Psoas muscle (tissue), 8 donors: ENCODE measurements at places on chromosomes 6 and 20. TPM values are rescaled to one million over a fixed set of nuclear protein-coding genes. Genes with fewer than 3 reads are reported as not detected.

DNA sequence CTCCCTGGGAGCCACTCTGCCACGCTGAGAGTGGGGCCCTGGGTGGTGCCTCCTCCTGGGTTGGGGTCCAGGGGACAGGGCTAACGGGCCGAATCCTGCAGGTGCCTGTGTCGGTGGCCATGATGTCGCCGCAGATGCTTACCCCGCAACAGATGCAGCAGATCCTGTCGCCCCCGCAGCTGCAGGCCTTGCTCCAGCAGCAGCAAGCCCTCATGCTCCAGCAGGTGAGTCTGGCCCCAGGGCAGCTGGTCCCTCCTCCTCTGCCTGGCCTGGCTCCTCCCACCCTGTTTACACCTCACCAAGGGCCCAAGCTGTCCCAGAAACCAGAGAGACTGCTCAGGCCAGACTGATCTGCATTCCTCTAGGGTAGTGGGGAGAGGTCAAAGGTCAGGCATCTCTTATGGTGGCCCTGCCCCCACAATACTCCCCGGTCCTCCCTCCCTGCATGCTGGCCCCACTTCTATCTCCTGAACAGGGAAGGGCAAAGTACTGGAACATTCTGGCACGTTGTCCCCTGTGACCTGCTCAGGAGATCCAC, 38.6 kb downstream of the FOXP4 start:
- DNase-seq: no peak

- no peak for DNase-seq
Observed at GRCh38 chr6:71029555-71029954, 72.7 kb upstream of the B3GAT2 start.

DNA sequence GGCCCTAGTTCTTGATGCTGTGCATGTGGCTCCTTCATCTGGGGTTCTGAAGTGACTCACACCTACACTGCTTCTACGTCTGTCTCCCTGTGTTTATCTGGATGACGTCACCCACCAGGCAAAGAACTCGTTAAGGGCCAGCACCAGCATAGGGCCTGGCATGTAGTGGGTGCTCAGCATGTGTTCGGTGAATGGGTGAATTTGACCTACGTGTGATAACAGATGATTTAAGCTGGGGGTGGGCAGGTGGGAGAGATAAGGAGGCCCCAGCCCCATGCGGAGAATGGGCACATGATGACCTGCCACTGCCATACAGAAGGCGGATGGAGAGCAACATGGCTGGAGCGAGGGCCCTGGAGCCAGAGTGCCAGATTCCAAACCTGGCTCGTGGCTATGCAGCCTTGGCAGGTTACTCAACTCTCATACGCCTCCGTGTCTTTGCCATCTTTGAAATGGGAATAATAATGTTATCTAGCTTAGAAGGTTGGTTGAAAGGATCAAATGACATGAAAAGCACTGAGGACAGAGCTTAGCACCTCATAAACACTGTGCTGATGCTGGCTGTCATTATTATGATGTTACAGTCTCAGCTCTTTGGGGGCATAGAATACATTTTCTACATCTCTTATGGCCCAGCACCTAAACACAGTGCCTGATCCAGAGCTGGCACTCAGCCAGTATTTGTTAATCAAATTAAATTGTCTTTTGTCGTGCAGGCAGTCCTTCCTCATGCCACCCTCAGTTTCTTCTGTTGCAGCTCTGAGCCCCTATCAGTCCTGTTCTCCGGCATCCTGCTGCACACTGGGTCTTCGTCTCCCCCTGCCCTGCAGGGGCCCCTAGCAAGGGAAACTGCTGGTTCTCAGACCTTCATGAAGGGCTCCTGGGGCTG, 39.6 kb downstream of the VEGFA start:
- DNase-seq: no peak

- no peak for DNase-seq
Observed at GRCh38 chr6:113762641-113763040, 94.5 kb upstream of the MARCKS start.

DNA sequence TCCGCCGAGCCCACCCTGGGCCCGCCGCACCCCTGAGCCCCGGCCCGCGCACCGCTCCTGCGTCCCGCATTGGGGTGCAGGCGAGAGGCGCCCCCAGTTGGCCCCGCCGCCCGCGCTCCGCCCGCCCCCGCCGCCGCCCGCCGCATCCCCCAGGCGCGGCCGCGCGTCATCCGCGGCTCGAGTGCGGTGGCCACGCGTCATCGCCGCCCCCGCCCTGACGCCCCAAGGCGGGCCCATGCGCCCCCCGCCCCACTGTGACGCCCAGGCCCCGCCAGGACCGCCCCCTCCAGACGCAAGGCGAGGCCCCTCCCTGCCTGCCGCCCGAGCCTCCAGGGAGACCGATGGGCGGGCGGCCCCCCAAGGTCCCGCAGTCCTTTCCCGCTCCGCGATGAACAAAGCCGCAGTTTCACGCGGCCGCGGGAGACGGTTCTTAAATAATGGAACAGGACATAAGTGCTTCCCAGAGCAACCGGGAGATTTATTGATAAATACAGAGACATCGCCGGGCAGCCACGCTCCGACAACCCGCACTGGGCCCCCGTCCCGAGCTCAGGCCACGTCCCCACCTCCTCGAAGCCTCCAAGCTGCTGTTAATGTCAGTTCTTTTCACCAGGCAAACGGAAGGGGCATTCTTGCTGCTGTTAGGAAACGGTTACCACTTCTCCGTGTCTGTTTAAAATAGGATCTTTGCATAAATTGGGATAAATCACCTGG, at the start of gene ANKRD60:
Gene ANKRD60 (minus strand): TSS at position 170 of the 714 bp plus-strand sequence. CDS start 0 bp downstream, at position 170.
- DNase-seq: no peak

GRCh38 chr6:104537180-104537579, 322.5 kb downstream of the HACE1 start:
- DNase-seq: no peak

- DNase-seq: no peak
Observed at GRCh38 chr6:141437011-141437410, 695.7 kb upstream of the GJE1 start.

GRCh38 chr6:110353457-110354001, 4.6 kb downstream of the METTL24 start:
- DNase-seq: no peak

DNA sequence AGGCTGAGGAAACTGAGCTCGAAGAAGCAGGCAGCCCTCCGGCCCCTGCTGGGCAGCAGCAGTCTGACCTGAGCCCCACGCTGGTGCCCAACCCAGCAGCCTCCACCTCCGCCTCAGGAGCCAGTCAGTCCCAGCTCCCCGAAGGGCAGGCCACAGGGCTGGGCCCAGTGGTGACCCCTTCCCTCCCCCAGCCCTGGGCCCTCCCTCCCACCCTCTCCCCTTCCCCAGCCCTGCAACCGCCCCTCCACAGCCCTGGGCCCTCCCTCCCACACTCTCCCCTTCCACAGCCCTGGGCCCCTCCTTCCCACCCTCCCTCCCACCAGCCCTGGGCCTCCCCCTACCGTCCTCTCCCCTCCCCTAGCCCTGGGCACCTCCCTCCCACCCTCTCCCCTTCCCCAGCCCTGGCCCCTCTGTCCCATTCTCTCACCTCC, 115.0 kb downstream of the TAF4 start:
- DNase-seq: no peak

- no peak for DNase-seq
Observed at GRCh38 chr6:22892452-22892851, 323.1 kb downstream of the HDGFL1 start.

DNA sequence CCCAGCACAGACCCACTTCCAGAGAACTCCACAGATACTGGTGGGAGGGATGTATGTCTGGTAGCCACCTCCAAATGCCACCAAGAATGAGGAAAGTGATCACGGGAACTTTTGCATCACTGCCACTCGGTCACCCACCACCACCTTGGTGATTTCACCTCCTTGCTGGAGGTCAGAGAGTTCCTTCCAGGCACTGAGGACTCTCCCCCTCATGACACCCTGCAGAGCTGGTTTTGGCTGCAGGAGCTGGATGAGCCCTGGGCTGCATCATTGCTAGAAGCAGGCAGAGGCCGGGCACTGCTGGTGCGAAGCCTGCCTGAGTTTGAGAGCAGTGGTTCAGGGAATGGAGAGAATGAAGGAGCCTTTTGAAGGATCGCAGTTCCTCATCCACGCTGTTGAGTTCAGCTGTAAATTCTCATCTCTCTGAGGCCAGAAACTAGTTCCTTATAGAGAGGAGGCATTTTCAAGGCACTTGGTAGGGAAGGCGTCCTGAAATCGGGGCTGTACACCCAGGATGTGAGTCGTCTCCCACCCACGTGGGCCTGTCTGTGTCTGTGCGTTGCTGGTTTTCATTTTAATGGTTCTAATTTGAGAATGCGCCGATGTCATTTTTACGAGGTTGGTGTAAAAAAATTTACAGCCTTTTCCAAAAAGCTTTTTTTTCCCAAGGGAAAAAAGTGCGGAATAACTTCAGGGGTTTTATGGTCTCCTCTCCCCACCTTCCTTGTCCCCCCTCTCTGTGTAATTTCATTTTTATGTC, 25.0 kb downstream of the FOXP4 start:
- DNase-seq: no peak

DNA sequence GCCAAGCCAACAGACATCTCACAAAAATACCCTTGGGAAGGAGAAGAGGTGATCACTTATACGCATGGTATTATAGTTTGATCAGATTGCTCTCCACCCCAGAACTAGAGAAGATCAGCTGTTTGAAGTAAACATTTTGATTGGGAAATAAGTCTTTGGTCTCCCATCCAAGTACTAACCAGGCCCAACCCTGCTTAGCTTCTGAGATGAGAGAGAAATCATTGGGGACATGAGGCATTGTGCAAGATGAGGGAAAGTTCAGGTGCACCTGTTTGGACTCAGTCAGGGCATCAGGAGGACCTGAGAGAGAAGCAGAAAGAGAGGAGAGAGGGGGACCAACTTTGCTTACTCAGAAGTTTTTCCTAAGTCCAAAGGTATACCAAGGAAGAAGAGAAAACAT, 11.4 kb downstream of the RIPK1 start:
- no peak for DNase-seq

DNA sequence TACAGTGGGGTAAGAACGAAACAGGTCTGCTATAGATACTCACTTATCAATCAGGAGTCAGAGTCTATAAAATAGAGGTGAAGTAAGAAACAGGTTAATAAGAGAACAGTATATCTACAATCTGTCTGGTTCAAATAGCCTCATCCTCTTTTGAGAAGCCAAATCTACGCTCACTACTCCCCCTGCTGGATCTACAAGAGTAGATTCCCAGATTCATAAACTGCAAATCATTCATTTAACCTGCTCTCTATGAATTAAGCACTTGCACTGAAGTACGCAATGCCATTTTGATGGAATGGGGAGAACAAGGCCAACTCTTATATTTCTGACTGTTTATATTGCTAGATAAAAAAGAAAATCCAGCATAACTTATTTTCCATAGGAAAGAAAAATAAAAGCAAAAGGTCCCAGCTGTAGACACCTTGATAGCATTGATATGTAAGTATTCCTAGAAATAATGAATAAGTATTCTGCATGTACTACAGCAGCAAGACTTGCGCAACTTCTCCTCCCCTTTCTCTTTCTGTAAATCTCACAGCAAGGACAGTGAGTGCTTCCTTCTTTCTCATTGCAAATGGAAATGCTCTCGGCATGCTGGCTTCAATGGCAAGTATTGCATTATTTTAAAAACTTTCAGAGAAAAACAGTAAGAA, 92.3 kb downstream of the RFX6 start:
- no peak for DNase-seq

- DNase-seq: no peak
Observed at GRCh38 chr6:108171918-108172516, 6.2 kb downstream of the NR2E1 start.

GRCh38 chr6:44133981-44134711, 6.8 kb downstream of the TMEM63B start:
- DNase-seq: no peak

DNA sequence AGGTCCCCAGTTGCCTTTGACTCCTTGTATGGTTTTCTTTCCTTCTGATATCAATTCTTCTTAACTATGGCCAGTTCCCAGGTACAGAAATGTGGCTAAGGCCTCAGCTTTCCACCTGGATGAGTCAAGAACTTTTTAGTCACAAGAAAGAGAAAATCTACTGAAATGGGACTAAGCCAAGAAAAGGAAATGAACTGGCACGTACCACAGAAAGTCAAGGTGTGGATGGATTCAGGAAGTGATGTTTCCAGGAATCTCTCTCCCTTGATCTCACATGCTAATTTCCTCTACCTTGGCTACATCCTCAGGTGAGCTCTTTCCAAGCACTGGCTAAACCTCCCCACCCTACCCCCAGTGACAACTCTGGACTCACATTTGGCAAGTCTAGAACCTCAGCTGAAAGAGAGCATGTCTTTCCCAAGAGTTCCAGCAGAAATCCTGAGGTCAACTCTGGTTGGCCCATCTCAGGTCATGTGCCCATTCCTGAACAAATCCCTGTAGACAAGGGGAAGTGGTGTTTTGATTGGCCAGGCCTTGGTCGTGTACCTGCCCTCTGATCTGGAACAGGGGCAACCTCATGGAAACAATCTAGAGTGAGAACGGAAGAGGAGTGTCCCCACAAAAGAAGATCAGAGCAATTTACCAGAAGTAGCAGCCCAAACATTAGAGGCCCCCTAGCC, 205.3 kb downstream of the NFATC2 start:
- no peak for DNase-seq

DNA sequence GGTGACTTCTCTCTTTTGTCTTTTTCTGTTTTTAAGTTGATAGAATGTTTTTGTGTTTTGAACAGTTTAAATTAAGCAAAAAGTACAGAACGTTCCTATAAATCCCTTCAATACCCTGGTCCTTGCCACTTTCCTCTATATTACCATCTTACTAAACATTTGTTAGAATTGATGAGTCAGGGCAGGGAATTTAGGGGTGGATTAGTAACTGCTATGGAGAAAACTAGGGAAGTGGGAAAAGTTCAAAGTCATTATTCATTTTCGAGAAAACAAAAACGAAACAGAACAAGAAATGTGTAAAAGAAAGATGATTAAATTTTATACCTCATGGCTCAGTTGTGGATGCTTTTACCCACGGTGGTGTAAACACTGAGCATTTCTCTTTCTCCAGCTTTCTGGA, 240.4 kb upstream of the SULF2 start:
- DNase-seq: no peak

DNA sequence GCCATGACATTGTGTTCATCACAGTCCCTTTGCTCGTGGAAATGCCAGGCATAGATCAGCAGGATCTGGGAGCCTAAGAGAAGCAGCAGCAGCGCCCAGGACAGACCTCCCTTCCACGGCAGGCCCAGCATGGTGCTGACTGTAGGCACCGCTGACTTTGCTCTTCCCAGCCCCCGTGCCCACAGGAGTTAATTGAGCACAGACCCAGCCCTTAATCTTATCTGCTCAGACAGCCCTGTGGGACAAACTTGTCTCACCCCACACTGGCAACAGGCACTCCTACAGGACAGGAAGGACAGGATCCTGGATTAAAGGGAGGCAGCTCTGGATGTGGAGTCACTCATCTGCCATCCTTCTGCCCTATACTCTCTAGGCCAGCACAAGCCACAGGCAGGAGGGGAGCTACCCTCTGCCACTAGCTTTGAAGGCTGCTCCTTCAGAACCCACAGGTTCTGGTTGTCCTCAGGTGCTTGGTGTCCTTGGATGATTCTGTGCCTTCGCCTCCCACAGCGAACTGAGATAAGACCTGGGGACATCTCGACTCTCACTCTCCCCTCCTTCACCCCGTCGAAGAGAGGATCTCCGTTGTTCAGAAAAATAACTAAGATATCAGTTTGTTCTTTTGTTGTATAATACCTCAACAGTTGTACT, at the start of gene CST9L:
Gene CST9L (minus strand): TSS at position 165 of the 651 bp plus-strand sequence. CDS start 34 bp downstream, at position 131.
- DNase-seq: no peak

RSPO4 gene
- not detected for total RNA-seq

OR2H1 gene
- total RNA-seq: not detected

CCDC170 gene
- 0.25 TPM for total RNA-seq

TGIF2 gene
- total RNA-seq: 1.7 TPM

CHRNA4 gene
- total RNA-seq: not detected
